Stimulated activated CD4-positive, alpha-beta T cell treated with anti-CD3 and anti-CD28 coated beads, TNF-alpha, amount 100 ng/mL, for 24 hours (primary cell): ENCODE measurements at places on chromosomes 6 and 20.

DNA sequence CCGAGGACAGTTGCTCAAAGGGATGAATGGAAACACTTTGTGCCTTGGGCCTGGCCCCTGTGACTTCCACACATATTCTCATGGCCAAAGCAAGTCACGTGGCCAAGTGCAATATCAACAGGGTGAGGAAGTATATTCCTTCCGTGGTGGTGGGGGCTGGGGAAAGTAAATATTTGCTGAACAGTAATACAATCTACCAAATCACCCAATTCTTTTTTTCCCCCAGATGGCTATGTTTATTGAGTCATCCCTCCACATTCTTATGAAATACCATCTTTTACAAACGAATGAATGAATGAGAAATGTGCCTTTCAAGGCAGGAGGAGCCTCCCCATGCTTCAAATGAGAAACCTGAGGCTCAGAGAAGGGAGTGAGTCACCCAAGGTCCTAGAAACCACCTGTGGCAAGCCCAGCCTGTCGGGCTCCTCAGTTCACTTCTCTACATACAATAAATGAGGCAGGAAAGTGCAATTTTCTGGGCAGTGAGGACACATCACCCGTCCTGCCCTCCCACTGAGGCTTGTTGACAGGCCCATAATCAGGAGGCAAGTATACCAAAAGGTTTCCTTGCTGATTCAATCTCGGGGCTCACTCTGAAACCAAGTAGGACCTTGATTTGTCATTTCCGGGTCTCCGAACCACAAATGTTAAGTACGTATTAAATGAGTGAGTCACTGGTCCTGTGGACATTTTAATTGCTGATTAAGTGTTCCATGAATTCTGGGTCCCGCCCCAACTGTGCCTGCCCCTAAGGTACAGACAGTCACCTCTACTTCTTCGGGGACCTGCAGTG, 25.3 kb upstream of the TOP1 start:
- DNase-seq: peak; percentile 63

DNA sequence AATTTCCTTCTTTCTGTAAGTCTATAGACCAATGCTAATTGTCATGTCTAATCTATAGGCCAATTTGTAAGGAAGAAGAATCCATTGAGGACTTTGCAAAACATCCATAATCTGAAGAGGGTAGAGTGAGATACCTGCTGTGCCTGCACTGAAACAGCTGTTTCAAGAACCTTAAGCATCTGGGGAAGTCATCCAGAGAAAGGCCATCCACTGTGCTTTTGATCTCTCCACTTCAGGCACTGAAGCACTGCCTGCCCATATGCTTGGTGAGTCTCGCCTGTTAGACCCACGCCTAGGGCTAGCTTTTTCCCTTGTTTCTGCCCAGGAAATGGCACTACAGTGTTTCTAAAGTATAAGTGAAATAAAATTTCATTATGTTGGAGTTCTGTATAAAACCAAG, 921.8 kb upstream of the EPHA7 start:
- DNase-seq: no peak

DNA sequence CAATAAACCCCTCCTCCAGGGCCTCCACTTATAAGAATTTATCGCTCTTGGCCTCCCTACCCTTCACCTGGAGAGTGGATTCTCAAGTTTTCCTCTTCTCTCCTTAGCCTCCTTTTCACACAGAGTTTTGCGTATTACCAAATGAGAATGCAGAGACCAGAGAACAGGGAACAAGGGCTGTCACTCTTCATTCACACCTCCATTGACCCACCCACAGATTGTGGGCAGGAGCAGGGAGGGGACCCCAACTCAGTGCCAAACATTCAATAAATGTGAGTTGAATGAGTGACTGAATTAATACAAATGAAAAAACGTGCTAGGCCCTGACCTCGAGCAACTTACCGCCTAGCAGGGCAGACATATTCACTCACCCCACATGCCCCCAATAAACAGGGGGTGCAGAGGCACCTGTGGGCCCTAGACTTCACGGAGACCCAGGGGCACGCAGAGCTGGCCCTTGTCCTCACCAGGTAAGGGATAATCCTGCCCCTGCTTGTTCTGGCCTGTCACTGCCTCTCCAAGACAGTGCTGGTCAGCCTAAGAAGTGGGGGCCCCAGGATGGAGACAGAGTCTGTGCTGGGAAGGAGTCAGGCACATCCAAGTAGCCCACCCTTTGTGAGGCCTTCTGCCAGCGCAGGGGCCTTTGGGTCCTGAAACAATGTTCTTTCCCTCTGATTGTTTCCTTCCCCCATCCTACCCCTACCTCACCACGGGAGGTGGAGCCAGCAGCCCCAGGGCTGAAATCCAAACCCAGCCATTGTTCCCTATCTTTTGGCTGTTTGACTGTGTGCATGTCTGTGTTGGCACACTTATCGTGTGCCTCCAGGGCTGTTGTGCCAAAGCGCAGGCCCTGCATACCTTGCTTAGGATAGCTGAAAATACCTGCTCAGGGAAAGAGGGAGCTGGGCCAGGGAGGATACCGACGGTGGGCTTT, 8.4 kb upstream of the TJAP1 start:
- DNase-seq: no peak

DNA sequence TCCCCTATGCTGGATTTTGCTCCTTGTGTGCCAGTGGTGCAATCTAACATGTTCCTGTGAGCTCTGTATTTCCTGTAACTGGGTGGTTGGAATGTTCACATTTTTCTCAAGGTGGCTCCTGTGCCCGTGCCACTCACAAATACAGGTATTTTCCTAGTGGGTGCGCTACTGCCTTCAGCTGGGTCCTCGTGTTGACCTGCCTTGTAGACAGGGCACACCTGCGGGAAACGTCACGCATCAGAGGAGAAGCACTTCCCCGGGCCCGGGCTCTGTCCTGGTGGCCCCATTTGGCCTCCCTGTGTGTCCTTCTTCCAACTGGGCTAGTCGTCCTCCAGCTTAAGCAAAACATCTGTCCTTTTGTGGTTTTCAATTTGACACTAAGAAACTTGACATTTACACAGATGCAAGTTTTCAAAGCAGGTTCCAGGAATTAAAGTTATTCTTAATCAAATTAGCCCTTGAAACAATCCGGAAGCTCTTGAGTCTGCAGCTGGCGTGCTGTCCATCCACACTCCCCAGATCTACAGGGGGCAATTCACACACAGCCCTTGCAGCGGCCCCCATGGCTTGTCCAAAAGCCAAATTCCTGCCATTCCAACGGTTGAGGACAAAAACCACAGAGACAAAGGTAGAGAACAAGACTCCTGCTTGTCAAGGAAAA, 275.1 kb downstream of the CDC5L start:
- DNase-seq: no peak

DNA sequence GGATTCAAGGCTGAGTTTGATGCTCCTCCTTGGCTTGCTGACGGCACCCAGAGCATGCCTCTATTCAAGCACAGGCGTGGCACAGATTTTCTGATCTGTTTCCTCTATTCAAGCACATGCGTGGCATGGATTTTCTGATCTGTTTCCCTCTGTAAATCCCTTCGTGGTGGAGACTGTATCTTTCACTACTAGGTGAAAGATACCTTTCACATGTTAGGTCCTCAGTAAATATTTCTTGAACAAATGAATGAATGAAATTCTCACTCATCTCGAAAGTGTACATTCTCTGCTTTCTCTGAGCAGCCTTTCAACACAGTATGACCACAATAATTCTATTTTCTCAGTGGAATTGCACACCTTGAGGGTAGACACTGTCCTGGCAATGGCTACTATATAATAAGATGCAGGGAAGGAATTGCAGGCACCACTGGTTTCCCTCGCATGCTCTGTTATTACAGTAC, 72.6 kb upstream of the F13A1 start:
- no peak for DNase-seq

GRCh38 chr6:37919417-37920157, 100.1 kb downstream of the ZFAND3 start:
- no peak for DNase-seq

DNA sequence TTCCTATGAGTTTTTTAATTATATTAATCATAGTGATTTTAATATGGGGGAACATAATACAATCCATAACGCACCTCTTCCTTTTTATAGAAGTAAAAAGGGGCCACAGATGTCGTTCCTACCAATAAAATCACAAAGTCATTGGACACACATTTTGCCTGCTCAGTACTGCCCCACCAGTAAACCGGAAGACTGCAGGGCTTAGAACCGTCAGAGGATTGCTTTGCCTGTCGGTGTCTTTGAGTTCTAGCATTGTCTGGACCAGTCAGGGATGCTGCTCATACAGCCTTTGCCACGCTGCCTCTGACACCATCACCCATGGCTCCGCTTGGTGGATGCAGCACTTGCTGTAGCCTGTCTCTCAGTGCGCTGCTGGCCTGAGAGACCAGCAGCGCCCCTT, 853.6 kb downstream of the C6orf118 start:
- DNase-seq: no peak

DNA sequence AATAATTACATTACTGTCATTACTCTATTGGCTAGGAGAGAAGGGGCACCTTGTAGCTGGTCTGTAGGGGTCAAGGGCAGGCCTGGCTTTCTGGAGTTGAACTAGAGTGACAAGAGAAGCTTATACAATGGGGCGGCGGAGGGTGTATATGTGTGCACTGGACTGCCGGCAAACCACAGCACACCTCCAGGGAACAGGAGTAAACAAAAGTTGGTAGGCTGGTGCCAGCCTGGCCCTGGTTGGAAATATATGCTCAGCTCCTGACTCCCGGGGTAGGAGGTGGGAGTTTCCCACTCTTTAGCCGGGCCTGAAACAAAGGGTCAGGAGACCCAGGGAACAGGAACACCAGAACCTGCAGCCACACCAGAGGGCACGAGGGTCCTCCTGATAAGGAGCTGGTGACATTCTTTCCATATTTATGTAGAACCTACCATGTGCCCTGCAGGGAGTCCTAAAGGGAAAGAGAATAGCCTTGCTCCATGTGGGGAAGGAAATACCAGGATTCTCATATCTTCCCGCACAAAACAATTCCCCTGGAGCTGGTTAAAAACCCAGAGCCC, 5.1 kb downstream of the C6orf132 start:
- no peak for DNase-seq

GRCh38 chr6:170504479-170504878, 48.6 kb downstream of the PSMB1 start:
- DNase-seq: no peak

GRCh38 chr6:51529240-51529639, 558.2 kb downstream of the PKHD1 start:
- DNase-seq: no peak

GRCh38 chr6:25925876-25926275, 4.6 kb downstream of the SLC17A2 start:
- DNase-seq: no peak

DNA sequence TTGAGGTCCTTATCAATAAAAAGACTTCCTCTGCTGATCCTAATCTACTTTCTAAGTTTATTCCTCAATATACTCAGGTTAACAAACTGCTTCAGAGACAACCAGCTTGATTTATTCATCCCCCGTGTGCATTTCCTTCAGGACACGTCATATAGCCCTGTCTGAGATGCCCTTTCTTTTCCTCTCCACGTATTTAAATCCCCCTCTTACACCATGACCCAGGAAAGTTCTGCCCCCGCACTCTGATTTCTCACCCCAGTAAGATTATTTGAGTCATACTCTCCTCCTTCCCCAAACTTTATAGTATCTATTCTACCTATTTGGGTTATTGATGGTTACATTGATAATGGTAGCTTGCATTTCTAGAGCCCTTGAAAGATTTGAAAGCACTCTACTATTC, 9.8 kb upstream of the CGA start:
- no peak for DNase-seq

DNA sequence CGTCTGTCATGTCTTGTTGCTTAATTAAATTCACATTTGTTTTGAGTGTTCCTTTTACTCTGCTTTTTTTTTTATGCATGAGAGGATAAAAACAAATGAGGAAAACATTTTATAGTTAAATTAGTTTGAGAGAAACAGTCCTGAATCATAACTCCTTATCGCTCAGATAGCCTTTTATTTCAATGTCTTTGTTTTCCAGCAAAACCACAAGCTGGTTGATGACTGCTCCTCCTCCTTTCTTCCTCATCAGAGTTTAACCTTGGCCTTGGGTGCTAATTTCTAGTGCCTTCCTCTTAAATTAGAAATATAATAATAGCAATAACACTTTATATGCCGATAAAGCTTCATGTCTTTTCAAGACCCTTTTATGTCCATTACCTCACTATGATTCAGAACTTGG, 3.1 kb downstream of the NOX3 start:
- DNase-seq: no peak

GRCh38 chr6:85641897-85642773, 551 bp downstream of the SYNCRIP start:
- peak; percentile 46 for DNase-seq

- DNase-seq: no peak
Measured at GRCh38 chr6:69098910-69099309, 463.8 kb downstream of the ADGRB3 start.

DNA sequence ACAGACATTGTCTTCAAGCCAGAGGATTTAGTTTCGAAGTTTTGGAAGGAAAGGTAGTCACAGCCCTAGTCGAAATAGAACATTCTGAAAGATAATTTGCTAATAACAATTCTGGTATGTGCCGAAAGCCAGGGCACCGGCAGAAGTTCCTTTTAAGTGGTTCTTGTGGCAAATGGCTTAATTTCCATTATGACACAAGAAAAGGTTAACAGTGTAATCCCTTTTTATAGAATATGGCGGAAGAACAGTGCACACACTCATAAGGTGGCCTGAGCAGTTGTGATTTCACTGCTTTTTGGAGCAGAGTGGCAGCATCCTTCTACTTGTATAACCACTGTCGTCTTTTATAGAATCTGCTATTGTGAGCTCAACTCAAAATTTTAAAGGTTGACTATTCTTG, 152.4 kb downstream of the SASH1 start:
- DNase-seq: no peak

- no peak for DNase-seq
Measured at GRCh38 chr6:135638108-135638507, 140.6 kb upstream of the AHI1 start.

- no peak for DNase-seq
Measured at GRCh38 chr20:37501940-37502339, 19.1 kb upstream of the NNAT start.

DNA sequence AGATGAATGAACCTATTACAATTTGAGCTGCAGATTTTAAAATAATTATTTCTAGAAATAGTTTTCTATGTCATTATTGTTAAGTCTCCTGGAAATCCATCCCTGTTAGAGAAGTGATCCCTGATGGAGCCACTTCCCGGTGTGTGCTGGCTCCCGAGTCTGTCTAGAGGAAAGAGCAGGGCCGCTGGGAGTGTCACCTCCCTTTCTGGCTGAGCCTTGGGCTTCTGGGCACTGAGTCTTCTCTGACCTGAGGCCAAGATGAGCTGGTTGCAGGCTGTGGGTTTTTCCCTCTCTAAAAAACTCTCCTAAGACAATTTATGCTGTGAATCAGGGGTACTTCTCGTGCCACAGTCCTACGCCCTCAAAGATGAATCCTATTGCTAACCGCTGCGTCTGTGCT, 28.8 kb upstream of the TCFL5 start:
- DNase-seq: no peak

DNA sequence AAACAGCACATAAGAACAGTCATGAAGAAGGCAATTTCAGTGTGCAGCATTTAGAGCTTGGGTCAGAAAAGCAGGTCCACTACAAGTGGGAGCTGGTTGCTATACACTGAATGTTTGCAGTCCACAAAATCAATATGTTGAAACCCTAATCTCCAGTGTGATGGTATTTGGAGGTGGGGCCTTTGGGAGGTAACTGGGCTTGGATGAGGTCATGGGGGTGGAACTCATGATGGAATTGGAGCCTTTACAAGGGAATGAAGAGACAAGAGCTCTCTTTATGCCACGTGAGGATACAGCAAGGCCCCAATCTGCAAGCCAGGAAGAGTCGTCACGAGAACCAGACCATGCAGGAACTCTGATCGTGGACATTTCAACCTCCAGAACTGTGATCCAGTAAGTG, 216.7 kb upstream of the SLC35B3 start:
- no peak for DNase-seq

GRCh38 chr20:46362921-46363867, 43.2 kb downstream of the ELMO2 start:
- no peak for DNase-seq

- no peak for DNase-seq
Measured at GRCh38 chr6:169887529-169888140, 136.2 kb downstream of the ERMARD start.
